ENCODE measurements at places on chromosomes 4 and X.

GRCh38 chr4:52997132-52997416 lies 135.0 kb downstream of the RASL11B start:
- DNase-seq, result no peak

DNA sequence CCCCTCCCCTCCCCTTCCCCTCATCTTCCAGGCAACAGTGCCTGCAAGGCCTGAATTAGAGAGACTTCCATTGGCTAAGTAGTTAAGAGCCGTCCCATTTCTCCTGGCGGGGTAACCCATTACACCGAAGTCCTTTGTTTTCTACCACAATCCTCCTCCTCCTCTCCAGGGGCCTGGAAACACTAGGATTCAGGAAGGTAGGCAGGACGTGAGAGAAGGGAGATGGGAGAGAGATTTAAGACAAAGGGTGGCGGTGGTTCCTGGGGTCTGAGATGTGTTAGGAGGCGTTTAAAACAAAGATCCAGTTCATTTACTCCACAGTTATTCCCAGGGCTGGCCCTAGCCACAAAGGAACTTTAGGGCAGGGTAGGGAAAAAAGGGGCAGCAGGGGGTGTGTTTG lies 28.0 kb downstream of the NYX start:
- DNase-seq, result no peak

GRCh38 chr4:16196482-16197393 lies 29.5 kb downstream of the TAPT1 start:
- DNase-seq, result peak; percentile 75

DNA sequence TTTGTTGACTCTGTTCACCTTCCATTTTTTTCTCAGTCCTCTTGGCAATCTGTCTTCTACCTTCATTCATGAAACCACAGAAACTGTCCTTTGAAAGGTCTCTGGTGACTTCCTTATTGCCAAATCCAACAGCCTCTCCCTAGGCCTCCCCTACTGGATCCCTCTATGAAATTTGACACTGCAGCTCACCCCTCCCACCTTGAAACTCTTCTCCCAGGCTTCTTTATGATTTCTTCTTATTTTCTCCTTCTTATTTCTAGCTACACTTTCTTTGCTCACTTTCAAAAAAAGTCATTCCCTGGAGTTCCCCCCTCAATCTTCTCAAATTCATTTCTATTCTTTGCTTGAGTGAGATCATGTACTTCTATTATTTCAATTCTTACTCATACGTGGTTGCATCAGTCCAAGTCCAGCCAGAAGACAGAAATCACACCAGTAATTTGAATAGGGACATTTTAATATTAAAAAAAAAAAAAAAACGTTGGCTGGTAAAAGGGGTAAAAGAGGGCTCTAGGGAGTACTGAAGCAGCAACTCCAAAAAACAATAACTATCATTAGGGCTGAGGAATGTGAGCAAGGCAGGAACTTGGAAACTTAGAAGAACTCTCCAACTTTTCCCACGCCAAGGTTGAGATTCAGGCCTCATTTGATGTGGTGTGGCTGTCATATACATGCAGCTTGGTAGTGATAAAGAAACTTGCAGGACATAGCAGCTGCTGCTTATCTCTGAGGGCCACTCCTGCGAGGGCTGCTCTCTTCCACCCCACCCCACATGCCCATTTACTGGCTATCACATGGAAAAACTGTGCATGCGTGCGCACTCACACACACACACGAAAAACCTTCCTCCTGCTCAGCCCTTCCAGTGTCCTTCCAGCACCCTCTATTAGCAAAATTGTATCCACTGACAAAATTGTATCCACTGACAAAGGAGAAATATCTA lies 169.8 kb upstream of the GALNT7 start:
- DNase-seq, result peak; percentile 43

- no peak for DNase-seq
Measured at GRCh38 chr4:136078976-136079375, 1453.3 kb downstream of the PCDH18 start.

GRCh38 chr4:152599095-152599494 lies 63.2 kb upstream of the FBXW7 start:
- DNase-seq, result no peak

GRCh38 chr4:184977747-184978146 lies 40.5 kb upstream of the HELT start:
- DNase-seq, result no peak

- no peak for DNase-seq
Measured at GRCh38 chr4:176545872-176546271, 226.1 kb downstream of the SPCS3 start.

- DNase-seq, result peak; percentile 82
Measured at GRCh38 chr4:185839194-185839712, 27.3 kb upstream of the SORBS2 start.

- no peak for DNase-seq
Measured at GRCh38 chrX:153565996-153566580, 32.9 kb downstream of the CCNQ start.

DNA sequence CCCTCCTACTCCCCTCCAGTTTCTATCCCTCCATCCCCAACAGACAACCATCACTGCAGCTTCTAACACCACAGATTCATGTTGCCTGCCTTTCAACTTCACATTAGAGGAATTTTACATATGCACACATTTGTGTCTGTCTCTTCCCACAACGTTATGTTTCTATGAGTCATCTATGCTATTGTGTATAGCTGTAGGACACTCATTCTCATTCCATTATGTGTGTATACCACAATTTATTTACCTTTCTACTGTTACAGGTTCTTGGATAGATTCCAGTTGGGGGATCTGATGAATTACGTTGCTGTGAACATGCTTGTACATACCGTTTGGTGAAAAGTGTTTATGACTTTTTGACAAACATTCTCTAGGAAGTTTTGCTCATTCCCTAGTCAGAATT lies 58.8 kb upstream of the TRPC3 start:
- no peak for DNase-seq

DNA sequence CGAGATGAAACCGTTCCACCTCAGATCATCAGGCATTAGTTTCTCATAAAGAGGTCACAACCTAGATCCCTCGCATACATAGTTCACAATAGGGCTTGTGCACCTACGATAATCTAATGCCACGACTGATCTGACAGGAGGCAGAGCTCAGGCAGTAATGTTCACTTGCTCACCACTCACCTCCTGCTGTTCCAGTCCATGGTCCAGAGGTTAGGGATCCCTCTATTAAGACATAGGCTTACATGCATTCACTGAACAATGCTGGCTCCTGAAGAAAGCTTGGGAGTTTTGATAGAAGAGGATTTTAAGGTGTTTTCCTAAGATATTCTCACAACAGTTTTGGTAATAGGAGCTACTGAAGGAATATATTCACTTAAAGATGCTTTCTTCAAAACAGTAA lies 236.1 kb upstream of the FTHL17 start:
- DNase-seq, result no peak

DNA sequence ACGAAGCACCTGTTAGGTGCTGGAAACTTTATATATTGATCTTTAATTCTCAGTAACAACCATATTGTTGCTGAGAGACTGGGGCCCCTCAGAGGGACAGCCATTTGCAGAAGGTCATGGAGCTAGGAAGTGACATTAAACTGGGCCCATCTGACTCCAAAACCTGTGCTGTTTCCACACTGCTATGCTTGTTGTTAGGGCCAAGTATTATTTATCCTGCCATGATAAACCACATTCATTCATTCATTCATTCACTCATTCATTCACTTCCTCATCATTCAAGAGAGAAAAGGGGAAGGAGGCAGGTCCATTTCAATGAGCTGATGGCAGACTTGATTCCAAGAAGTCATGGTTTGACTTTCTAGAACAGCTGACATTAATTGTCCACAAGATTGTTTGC lies 237.4 kb downstream of the STIM2 start:
- DNase-seq, result no peak

DNA sequence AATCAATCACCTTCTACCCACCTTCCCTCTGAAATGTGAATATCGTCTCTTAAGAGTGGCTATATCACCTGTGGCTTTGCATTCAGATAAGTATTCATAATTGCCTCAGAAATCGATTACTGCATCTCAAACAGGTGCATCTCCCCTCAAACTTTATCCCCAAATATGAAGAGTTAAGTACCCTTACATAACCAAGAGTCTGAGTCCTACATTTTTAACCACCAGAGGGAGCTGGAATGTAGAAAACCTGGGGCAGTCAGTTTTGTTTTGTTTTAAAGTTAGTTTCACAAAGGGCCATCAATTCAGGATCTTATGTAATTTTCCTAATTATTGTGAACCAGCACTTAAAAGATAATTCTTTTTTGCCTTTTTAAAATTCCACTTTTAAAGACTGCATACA lies 5.7 kb downstream of the TCEANC start:
- DNase-seq, result peak; percentile 41

GRCh38 chr4:30443289-30443688 lies 276.9 kb upstream of the PCDH7 start:
- DNase-seq, result no peak

DNA sequence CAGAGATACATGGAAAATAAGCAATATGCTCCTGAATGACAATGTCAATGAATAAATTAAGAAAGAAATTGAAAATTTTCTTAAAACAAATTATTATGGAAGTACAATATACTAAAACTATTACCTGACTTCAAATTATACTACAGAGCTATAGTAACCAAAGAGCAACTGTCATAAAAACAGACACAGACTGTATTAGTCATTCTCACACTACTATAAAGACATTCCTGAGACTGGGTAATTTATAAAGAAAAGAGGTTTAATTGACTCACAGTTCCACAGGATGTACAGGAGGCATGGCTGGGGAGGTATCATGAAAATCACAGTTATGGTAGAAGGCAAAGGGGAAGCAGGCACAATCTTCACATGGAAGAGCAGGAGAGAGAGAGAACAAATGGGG lies 60.0 kb upstream of the CYSLTR1 start:
- DNase-seq, result no peak

- DNase-seq, result no peak
Measured at GRCh38 chrX:113833096-113834055, 750.5 kb upstream of the HTR2C start.

DNA sequence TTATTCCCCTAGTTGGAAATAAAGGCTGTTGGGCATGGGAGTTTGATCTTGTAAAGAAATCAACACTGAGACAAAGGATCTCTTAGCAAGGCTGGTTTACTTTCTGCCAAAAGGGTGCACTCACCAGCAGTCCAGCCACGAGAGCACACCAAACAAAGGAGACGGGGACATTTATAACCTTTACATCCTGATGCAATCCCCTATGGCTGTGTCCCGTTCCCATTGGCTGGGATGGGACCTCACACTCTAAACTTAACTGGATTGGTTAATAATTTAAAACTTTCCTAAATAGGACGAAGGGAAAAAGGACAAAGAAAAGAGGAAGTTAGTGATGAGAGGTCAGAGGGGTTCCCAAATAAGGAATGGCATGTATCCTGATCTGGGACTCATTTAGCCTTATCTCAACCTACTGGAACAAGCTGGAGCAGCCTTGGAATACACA lies 17.9 kb downstream of the METAP1 start:
- no peak for DNase-seq
